Activated CD4-positive, alpha-beta T cell treated with anti-CD3 and anti-CD28 coated beads for 48 hours (primary cell): ENCODE measurements at places on chromosomes 11 and 22.
A peak's percentile ranks its signal among the peaks of the same experiment; 100 is the strongest.

DNA sequence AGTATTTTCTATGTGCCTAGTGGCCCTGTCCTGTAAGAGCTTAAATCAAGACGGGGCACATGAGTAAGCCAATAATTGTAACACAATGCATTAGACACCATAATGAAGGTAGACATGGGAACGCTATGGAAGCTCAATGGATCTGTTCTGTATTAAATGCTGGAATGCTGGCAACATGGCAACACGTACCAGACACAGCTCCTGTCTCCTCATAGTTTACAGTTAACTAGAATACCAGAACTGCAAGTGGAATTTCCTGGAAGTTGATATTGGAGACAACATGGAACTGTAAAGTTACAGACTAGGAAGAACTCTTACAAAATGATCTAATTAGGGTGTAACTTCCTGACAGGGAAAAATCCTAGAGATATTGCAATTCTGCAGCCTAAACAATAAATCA lies 12.4 kb downstream of the P4HA3 start:
- DNase-seq: no peak

DNA sequence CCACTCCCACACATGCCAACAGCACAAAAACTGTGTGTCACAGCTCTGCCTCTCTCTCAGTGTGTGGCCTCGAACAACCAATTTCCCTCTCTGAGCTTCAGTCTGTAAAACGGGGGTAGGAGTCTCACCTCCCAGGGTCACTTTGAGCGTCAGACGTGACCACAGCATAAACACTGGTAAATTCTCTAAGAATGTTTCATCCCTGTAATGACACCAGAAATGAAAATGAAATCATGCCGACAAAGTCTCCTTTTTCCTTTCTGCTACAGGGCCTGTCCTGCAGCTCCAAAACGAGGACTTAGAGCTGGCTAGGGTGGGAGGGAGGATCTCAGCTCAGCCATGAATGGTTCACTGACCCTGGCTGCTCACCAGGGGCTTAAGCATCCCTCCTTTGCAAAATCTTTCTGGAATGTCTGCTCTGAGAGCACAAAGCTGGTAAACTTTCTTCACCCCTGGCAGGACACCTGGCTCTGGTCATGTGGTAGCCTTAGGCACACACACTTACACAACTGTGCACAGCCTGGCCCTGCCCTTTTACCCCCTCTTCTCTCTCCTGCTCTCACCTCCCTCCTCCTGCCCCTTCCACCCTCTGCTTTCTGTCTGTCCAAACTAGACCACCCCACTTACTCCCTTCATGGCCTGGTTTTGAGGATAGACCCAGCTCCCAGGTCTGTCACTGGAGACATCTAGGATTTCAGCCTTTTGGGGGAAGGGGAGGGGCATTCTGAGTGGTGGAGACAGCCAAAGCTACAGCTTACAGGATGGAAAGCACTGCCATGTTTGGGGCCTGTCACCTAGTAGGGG lies 12.3 kb upstream of the TSKU start:
- no peak for DNase-seq

GRCh38 chr11:48002561-48002960 lies 22.2 kb downstream of the PTPRJ start:
- DNase-seq: no peak

- DNase-seq: peak; percentile 45
Observed at GRCh38 chr11:57459164-57460021, 935 bp upstream of the RTN4RL2 start.

DNA sequence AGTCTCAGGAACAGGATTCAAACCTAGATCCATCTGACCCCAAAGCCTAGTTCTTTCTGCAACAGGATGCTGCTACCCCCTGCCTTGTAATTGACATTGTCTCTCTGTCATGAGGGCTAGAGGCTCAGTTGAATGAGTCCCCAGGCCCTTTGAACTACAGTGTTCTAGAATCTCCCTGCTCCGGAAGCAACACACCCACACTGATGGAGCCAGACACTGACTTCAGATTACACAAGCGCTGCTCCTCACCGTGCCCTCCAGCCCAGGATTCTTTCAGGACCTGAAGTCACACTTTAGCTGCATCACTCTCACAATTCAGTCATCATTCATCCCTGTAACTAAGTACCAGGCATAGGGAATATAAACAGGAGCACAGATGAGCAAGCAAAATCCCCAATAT lies 69.6 kb downstream of the RAB30 start:
- DNase-seq: peak; percentile 39

GRCh38 chr11:17259519-17259918 lies 17.0 kb upstream of the NUCB2 start:
- DNase-seq: no peak

DNA sequence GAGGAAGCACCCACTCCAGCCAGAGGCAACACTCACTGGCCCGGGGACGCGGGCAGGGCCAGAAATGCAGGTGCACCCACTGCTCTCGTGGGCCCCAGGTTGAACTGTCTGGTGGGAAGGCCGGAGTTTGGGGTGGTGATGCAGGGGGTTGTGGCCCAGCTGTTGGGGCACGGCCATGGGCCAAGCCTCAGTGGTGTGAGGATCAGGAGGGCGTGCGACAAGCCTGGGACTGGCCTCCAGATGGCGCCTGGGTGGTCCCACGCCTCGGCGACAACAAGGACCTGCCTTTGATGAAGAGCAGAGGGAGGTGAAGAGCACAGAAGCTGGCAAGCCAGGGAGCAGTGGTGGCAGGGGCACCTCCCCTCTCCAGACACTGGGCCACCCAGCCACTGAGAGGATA lies 240.8 kb downstream of the BRD1 start:
- DNase-seq: no peak

GRCh38 chr22:18104566-18104965 lies 6.0 kb upstream of the TUBA8 start:
- no peak for DNase-seq
